ENCODE measurements at places on chromosomes 2 and 18.

DNA sequence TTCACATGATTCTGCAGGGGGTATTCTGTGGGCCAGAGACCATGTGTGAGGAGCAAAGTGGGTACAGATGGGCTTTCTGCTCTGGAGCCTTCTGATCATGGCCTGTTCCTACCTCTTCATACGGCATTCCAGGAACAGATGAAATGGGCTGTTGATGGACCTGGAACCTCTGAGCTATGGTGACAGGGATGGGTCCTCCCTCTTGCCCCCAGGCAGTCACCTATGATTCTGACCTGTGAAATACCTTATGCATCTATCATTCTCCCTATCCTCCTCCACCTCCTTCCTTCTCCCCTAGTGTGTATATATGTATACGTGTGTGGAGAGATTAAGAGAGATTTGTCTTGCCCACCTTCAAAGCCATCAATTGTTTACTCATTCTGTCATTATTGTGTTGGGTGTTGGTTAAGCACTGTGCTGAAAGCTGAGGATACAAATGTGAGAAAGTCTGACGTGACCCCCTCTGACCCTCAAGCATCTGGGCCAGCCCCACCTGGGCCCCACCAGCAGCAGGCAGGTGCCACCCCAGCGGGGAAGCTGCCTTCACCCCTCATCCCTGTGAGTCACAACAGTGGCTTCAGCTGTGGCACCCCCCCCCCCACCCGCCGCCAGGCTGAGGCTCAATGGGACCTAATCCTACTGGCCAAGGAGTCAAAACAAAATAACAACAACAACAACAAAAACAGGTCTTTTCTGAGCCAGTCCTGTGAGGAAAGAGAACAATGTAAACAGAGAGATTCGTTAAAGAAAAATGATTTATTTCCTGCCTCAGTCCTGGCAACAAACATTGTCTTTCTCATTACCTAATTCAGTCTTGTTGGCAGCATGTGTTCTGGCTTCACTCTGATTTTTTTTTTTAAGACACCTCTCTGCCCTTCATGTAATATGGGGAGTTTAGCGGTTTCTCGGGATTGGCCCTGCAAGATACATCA, 103.8 kb upstream of the CDC42EP3 start:
- H3K27me3 ChIP-seq, result no peaks in the 10 kb centered on the region
- H3K4me1 ChIP-seq, result no peaks in the 10 kb centered on the region
- no peak for DNase-seq
- no peak overlapping the region for H3K27ac ChIP-seq
- H3K4me3 ChIP-seq, result no peak overlapping the region

DNA sequence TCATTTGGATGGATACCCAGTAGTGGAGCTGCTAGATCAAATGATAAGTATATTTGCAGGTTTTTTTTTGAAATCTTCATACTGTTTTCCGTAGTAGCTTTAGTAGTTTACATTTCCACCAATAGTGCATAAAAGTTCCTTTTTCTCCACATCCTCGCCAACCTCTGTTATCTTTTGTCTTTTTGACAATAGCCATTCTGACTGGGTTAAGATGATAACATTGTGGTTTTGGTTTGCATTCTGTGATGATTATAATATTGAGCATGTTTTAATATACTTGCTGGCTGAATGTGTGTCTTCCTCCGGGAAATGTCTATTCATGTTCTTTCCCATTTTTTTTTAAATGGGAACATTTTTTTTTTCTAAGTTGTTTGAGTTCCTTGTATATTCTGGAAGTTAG, 260.0 kb downstream of the GULP1 start:
- peaks cover 7% of the 10 kb centered on the region for H3K27me3 ChIP-seq
- no peaks in the 10 kb centered on the region for H3K36me3 ChIP-seq
- no peak overlapping the region for H3K27ac ChIP-seq
- H3K4me1 ChIP-seq, result no peaks in the 10 kb centered on the region
- no peak overlapping the region for H3K4me3 ChIP-seq

DNA sequence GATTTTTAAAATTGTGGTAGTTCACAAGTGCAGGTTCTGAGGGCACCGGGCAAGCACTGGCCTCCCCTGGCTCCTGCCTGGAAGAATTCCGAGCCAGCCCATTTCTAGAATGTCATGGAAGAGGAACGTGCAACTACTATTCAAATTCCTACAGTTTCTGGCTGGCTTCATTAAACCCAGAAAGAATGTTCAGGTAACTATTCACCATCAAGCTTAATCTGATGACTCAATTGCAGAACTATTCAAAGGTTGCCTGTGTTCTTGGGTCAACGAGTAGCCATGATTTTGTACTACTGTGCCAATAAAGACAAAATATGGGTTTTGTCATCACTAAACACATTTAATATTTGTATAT, 14.3 kb upstream of the MFF start:
- H3K27ac ChIP-seq, result no peak overlapping the region
- H3K36me3 ChIP-seq, result no peaks in the 10 kb centered on the region
- H3K4me3 ChIP-seq, result no peak overlapping the region
- H3K4me1 ChIP-seq, result no peaks in the 10 kb centered on the region
- no peak for DNase-seq

GRCh38 chr2:58970365-58970764, 729.2 kb upstream of the FANCL start:
- H3K27ac ChIP-seq, result no peak overlapping the region
- no peaks in the 10 kb centered on the region for H3K36me3 ChIP-seq
- no peak overlapping the region for H3K4me3 ChIP-seq
- no peaks in the 10 kb centered on the region for H3K4me1 ChIP-seq
- no peak for DNase-seq

- no peaks in the 10 kb centered on the region for H3K4me1 ChIP-seq
- H3K27ac ChIP-seq, result no peak overlapping the region
- H3K36me3 ChIP-seq, result peaks cover 2% of the 10 kb centered on the region
- H3K4me3 ChIP-seq, result no peak overlapping the region
- H3K27me3 ChIP-seq, result no peaks in the 10 kb centered on the region
Observed at GRCh38 chr2:204863336-204863735, 318.1 kb downstream of the PARD3B start.

DNA sequence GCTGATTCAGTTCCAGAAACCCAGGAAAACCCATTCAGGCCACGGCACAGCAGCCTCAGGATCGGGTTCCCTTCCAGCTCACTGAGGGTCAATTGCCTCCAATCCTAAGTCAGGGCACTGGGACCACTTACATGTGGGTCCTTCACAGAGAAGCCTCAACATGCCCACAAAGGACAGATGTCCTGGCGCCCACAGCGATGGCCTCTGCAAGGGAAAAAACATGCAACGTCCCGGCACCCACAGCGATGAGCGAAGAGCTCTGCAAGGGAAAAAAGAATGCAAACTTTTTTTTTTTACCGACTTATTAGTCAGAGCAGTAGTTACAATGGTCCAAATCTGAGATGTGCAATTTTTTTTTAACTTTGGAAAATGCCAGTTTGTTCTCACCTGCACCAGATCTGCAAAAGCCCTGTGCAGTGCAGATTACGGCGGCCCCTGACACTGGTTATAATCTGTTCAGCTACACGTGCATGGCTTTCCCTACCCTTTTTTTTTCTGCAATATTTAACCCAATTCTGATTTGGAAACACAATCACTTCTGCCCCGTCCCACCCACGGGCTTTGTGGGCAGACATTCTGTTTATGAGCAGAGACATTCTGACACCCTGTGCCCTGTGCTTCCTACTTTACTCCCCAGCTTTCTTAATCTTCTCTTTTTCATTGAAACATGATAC, 159.3 kb upstream of the SALL3 start:
- no peaks in the 10 kb centered on the region for H3K4me1 ChIP-seq
- H3K36me3 ChIP-seq, result no peaks in the 10 kb centered on the region
- DNase-seq, result no peak
- no peak overlapping the region for H3K4me3 ChIP-seq
